Hepatic stellate cell (primary cell): ENCODE measurements at places on chromosomes 11 and 22.

DNA sequence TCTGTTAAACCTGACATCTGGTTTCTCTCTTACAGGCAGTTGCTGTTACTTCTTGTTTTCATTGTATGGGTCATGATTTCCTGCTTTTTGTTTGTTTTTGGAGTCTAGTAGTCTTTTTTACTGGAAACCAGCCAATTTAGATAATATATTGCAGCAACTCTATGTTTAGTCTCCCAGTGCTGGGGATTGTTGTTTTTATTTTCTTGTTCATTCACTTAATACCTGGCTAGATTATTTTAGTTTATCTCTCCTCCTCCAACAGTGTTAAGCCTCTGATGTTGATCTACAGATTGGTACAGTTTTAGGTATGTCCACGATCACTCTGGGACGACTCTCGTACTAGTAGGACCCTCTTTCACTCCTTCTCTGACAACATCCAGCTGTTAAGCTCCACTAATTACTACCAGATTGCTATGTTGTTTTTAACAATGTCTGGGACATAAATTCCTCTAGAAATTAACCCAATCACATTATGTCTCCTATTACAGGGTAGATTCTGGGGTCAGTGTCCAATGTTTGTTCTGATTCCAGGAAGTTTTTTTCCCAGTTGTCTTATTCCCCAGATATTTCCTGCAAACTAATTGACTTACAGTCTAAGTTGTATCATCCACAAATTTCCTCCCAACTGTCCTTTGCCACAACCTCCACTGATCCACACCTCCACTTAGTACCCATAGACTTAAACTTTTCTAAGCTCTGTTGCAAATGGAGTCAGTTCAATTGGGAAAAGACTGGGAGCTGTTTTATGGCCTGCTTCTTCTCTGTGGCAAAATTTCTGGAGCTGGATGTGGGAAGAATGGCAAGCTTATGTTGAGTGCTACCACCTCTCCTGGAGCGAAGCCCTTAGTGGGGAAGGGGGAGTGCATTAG, 1280.6 kb upstream of the CNTN5 start:
- DNase-seq, result peak; percentile 47

GRCh38 chr22:19479355-19480172, at the start of gene CDC45:
TSS of gene CDC45 (plus strand) at chr22:19479920. CDS start at chr22:19479969, 49 bp downstream.
- DNase-seq, result peak; percentile 99

DNA sequence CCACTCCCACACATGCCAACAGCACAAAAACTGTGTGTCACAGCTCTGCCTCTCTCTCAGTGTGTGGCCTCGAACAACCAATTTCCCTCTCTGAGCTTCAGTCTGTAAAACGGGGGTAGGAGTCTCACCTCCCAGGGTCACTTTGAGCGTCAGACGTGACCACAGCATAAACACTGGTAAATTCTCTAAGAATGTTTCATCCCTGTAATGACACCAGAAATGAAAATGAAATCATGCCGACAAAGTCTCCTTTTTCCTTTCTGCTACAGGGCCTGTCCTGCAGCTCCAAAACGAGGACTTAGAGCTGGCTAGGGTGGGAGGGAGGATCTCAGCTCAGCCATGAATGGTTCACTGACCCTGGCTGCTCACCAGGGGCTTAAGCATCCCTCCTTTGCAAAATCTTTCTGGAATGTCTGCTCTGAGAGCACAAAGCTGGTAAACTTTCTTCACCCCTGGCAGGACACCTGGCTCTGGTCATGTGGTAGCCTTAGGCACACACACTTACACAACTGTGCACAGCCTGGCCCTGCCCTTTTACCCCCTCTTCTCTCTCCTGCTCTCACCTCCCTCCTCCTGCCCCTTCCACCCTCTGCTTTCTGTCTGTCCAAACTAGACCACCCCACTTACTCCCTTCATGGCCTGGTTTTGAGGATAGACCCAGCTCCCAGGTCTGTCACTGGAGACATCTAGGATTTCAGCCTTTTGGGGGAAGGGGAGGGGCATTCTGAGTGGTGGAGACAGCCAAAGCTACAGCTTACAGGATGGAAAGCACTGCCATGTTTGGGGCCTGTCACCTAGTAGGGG, 12.3 kb upstream of the TSKU start:
- peak; percentile 88 for DNase-seq

- no peak for DNase-seq
Observed at GRCh38 chr11:32428665-32429303, 6.6 kb downstream of the WT1 start.

GRCh38 chr22:22733881-22734373, 89.5 kb downstream of the GGTLC2 start:
- no peak for DNase-seq

GRCh38 chr22:19669570-19669969, 44.7 kb upstream of the SEPTIN5 start:
- DNase-seq, result no peak

GRCh38 chr11:64665411-64665821, 57.6 kb downstream of the NRXN2 start:
- DNase-seq, result no peak

DNA sequence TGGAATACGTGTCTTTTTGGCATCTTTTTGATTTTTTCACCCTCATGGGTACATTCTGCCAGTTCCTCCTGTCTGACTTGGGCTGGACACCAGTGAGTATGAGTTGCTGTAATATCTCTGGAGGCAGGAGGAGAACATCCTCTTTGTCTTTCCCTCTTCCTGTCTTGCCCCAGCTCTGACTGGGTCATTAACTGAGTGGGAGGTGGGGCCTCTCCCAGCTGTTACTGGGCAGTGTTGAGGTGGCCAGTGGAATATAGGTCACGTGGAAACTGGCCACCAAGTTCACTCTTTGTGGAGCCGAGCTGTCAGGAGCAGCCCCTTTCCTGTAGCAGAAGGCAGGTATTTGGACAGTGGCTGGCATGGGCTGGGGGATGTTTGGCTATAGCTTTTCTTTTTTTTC, 2.2 kb downstream of the GLB1L2 start:
- DNase-seq, result no peak

DNA sequence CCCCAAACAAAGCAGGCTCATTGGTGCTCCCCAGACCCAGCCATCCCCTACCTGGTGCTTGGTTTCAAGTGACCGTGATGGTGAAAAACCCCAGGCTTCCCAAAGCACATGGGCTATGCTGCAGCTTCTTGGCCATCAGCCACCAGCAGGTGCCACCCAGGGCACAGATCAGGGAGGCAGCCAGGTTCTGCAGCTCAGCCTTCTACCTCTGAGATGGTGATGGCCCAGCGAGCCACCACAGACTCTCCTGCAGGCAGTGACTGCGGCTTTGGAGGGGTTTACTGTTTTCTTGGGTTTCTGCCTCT, 70.0 kb upstream of the ALX4 start:
- DNase-seq, result no peak

DNA sequence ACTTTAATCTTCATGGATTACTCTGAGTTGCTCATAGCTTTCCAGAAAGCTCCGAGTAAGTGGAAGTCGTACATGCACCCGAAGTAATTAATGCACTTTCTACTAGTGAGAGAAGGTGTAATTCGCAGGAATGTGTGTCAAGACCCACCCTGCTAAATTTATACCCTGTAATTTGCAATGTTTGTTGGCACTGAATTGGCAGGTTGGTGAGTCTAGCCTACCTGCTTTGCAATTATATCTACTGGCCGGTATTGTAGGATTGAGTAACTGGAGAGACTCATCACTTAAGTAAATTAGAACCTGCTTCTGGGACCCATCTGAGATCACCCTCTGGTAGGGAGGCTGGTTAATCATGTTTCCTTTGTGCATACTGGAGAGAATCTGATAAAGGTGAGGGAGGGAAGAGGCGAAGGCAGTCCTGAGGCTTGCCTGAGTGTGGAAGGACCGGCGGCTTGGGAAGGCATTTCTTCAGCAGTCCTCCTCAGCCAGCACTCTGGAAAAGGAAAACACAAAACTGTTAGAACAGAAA, 63.3 kb downstream of the LDLRAD3 start:
- no peak for DNase-seq

DNA sequence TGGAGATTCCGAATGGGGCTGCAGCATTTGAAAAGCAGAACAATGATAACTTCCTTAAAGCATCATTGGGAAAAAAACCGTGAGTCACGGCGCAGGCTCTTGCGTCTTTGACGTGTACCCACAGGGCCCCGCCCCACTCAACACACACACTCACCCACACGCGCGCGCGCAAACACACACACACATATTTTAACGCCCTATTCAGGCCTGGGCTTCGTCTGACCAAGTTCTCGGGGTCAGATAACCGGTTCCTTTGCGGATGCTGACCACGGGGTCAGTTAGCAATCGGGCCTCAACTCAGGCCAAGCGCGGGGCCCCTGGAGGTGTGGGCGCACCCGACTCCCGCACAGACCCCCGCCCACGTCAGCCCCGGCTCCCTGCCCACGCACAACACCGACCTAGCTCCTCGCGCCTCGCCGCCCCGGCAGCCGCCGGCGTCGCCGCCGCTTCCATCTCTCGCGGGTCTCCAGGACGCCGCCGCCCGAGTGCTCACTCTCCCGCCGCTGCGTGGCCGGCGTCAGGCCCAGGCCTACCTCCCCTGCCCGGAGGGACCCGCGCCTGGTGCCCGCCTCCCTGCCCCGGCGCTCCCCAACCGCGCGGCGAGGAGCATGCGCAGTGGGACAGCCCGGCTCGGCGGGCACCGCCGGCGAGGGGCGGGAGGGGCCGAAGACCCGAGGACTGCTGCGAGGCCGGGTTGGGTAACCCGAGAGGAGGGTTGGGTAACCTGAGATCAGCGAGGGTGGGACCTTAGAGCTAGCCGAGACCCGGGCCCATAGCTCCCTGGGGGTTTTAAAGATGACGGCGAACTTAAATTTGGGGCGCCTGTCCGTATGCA, at the start of gene SLC36A4:
SLC36A4 (minus strand) TSS at position 612 of the 835 bp plus-strand sequence; CDS start at position 453, 159 bp downstream.
- peak; percentile 75 for DNase-seq

DNA sequence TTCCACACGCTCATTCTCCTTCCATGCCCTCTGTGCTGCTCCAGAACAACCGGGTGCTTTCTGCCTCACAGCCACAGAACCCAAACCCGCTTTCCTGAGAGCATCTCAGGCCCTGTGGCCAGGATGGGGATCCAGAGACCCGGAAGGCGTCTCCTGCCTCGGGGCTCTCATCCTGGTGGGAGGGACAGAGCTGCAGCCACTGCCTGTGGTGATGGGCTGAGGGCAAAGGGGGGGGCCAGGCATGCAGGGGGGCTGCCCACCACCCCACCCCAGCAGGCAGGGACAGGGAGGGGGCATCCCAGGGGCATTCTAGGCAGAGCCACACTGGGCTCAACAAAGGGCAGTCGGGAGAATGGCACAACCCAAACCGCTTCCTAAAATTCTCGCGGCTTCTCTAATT, 41.4 kb downstream of the CERK start:
- DNase-seq, result no peak

GRCh38 chr11:22199243-22199642, 6.4 kb downstream of the ANO5 start:
- DNase-seq, result no peak

GRCh38 chr11:68923614-68924013, 19.9 kb downstream of the IGHMBP2 start:
- DNase-seq, result no peak

- no peak for DNase-seq
Observed at GRCh38 chr22:30574095-30574981, at the start of gene GAL3ST1. TSS of gene GAL3ST1 (minus strand) at chr22:30574665. CDS start at chr22:30557392, 17,273 bp downstream.

DNA sequence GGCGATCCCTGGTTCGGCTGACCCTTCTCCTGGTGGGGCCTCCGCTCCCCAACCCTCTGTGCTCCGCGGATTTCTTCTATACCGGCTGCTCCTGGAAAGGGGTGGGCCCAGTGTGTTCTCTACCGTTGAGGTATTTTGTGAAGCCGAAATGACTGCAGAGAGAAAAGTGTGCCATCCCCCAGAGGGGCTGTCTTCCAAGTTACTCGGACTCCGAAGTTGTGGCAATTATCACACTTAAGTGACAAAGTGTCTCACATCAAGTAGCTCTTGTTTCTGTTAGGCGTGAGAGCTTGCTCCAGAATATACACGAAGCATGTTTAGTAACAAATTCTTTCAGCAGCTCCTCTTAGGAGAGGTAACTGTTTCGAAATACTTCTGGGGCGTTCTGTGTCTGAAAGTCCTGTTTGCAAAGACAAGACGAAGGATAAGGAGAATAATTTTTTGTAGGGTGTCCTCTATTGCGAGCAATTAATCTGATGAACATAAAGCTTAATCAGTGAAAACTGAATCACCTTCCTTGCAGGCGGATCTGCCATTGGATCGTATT, 434 bp downstream of the XPNPEP3 start:
- no peak for DNase-seq

- no peak for DNase-seq
Observed at GRCh38 chr11:128244871-128245270, 342.5 kb downstream of the ETS1 start.

DNA sequence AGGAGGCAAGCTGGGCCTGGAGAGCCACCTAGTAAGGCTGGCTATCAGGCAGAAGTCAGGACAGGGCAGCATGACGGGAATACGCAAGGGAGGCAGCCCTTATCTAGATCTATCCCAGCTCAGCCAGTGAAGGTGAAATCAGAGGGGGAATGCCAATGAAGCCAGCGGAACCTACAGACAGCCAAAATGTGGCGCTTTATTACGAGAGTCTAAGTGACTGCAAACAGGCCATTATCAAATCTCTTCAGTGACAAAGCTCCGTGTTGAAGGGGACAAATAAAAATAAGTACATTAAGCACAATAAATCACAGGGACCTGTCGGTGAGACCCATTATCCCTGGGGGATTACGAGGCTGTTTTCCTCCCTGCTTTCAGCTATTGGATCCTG, 22.8 kb downstream of the LARGE1 start:
- DNase-seq, result no peak

GRCh38 chr11:94834911-94835593, 66.9 kb downstream of the AMOTL1 start:
- DNase-seq, result no peak

GRCh38 chr11:45262900-45263299, 23.2 kb downstream of the SYT13 start:
- no peak for DNase-seq

DNA sequence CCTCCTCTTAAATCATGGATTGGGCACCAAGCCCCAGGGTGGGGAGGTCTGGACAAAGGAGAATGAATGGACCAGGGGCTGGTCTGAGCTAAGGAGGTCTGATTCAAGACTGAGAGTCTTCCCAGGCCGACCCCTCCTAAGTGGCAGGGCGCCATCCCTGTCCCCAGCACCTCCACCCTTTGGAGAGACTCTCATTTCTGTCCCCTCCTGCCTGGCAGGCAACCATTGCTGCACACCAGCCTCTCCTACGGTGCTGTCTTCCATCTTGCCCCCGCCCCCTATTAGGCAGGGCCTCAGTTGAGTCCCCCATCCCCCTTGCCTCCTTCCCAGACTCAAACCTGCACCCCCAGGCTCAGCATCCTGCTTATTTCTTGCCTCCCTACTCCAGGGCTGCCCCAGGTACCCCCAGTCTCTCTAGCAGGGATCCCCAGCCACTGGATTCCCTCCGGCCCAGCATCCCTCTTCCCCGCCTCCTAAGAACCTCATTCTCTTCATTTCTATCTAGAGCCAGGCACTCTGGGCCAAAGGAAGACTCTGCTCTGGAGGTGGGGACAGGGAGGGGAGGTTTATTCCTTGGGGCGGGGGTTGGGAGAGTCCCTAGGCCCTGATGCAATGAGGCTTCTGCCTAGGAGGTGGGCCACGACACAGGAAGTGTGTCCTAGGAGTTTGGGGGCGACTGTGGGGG, 1.7 kb upstream of the RCOR2 start:
- peak; percentile 43 for DNase-seq

GRCh38 chr11:1782031-1782590, 18.4 kb upstream of the CTSD start:
- no peak for DNase-seq

GRCh38 chr22:48370508-48371325, 1457.0 kb downstream of the BRD1 start:
- DNase-seq, result no peak
